ENCODE measurements at places on chromosomes 12 and 14.

DNA sequence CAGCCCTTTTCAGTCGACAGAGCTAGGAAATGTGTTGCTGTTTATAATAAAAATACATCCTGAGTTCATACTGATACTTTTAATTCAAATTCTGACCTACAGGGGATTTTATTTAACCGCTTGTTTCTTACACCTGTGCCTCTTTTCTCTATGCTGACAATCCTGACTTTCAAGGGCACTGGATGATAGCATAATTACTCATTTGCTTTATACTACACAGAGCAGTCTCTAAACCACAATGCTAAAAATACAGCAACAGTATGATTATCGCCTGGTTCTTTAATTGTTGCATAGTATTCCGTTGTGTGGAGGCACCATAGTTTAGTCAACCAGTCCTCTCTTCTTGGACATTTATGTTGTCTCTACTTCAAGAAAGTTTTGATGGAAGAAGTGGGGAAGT lies 372.9 kb downstream of the DPF3 start:
- no peak for DNase-seq

GRCh38 chr12:89932954-89933353 lies 224.3 kb upstream of the ATP2B1 start:
- DNase-seq = no peak

GRCh38 chr14:94827711-94828447 lies 58.0 kb upstream of the GSC start:
- no peak for DNase-seq

DNA sequence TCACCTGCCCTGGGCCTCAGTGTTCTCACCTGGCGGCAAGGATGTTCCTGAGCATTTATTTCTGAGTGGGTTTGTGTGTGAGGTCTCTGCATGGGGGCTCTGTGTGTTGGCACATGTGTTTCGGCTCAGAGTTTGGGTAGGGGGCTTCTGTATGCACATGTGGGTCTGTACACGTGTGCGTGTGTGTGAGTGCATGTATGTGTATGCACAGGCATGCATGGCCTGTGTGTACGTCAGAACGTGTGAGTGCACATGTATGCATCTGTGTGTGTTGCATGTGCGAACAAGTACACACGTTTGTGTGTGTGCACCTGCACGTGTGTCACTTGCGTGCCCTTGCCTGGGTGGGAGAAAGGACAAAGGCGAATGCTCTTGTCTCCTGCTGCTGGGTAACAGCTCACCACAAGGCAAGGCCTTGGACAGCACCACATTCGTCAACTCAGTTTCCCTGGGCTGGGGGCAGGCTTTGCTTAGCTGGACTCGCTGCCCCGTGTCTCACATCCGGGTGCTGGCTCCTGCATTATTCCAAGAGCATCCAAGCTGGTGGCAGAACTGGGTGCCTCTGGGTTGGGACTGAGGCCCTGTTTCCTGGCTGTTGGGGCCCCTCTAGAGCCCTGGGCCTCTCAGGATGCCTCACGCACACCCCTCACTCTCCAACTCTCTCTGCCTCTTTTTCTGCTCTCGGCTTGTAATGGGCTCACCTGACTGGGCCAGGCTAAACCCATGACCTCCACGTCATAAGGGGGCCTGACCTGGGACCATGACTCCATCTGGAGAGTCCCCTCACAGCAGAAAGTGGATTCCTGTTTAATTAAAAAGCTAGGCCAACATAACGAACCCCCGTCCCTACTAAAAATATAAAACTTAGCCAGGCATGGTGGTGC lies 153.6 kb upstream of the C14orf180 start:
- DNase-seq = no peak

- no peak for DNase-seq
Observed at GRCh38 chr14:61531465-61532122, 163.7 kb upstream of the HIF1A start.

DNA sequence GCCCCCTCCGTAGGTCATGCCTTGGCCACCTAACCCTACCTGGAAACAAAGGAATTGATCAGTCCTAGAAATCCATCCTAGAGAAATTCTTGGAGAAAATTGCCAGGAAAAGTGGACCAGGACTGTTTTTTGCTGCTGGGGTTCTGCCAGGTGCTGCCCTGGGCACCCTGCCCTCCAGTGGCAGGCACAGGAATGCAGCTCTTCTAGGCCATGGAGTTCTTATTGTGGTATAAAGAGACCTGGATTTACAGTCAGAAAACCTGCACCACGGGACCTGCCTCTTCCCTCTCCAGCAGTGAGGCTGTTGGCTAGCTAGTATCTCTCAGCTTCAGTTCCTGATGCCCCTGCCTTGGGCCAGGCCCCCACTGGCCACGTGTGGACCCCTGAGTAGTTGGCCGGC lies 59.7 kb downstream of the SLC24A4 start:
- no peak for DNase-seq

GRCh38 chr14:100140452-100141078 lies 18.9 kb downstream of the DEGS2 start:
- no peak for DNase-seq

GRCh38 chr14:66046035-66046434 lies 440.1 kb upstream of the CCDC196 start:
- DNase-seq = no peak

DNA sequence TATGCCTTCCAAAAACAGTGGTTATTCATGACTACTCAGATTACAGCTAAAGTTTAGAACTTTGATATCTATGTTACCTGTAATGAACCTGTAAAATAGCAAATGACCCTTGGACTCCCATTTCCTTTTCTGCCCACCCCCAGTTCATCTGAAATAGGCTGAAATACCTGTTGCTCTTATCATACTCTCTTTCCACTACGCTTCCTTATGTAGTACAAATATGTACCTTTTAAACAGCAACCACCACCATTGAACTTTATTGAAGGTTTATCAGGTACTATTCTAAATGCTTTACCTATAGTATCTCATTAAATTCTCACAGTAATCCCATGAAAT lies 239.7 kb downstream of the SSPN start:
- no peak for DNase-seq

GRCh38 chr12:45336762-45337596 lies 121.1 kb downstream of the ANO6 start:
- peak; percentile 84 for DNase-seq

GRCh38 chr14:32450919-32451675 lies 122.0 kb downstream of the AKAP6 start:
- DNase-seq = no peak

- no peak for DNase-seq
Observed at GRCh38 chr12:78185109-78185508, 354.4 kb downstream of the NAV3 start.

DNA sequence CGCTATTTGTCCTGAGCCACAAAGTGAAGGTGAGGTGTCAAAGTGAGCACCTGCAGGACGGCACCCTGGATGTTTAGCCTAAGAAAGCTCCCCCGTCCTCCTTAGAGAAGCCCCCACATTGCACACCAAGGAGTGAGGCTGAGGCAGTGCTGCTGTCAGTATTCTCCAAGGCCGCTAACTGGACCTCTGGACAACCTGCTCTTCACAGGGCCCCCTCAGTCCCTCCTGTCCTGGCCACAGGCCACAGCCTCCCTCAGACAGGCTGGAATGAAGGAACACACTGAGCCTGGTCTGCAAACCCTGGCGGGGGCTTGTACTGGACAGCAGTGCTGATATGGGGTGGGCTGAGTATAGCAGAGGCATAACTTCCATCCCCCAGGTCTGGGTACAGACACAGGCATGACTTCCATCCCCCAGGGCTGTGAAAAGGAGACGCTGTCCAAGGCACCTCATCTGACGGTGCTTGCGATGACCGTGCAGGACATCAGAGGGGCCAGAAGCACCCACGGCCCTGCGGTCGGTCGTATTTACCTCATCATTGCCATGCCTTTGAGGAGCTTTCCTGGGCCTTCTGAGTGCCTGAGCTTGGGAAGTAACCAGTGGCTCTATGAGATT lies 82.4 kb upstream of the DIO3 start:
- DNase-seq = no peak

- DNase-seq = no peak
Observed at GRCh38 chr14:59359431-59360124, 105.6 kb downstream of the GPR135 start.

- DNase-seq = no peak
Observed at GRCh38 chr14:65303190-65303898, 109.2 kb upstream of the FUT8 start.

- no peak for DNase-seq
Observed at GRCh38 chr12:41140117-41140516, 48.0 kb upstream of the PDZRN4 start.

DNA sequence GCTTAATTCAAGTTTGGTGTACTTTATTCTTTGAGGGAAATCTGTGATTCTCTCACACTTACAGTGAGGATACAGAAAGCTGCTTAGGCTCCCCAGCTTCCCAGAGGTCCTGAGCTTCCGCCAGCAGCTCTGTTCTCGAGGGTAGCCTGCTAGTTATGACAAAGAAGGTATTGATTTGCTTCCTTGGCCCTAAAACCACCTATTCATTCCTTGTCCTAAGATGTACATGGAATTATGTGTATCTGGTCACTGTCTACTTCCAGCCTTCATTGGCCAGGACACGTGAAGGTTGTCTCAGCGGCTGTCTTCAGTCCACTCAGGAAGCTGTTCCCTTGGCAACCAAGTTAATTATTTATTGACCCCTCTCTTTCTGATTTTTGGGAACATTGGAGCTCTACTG lies 55.7 kb downstream of the GALNT8 start:
- no peak for DNase-seq

DNA sequence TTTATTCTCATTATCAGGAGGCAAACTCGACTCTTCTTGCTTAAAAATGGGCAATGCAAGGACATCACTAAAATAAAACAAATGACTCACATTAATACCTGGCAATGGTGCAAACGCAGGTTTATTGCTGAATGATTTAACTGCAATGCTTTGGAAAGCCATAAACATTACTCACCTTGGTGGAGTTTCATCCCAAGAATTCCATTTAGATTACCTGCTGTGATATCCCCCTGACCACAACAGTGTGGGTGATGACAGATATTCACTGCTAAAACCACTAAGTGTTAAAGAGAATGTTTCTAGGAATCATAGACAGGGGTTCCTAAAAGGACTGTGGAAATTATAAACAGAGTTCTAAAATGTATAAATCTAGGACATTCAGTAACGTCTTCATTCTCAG lies 35.3 kb upstream of the CSRNP2 start:
- DNase-seq = no peak

GRCh38 chr14:92511453-92512238 lies 1.9 kb upstream of the RIN3 start:
- peak; percentile 85 for DNase-seq

DNA sequence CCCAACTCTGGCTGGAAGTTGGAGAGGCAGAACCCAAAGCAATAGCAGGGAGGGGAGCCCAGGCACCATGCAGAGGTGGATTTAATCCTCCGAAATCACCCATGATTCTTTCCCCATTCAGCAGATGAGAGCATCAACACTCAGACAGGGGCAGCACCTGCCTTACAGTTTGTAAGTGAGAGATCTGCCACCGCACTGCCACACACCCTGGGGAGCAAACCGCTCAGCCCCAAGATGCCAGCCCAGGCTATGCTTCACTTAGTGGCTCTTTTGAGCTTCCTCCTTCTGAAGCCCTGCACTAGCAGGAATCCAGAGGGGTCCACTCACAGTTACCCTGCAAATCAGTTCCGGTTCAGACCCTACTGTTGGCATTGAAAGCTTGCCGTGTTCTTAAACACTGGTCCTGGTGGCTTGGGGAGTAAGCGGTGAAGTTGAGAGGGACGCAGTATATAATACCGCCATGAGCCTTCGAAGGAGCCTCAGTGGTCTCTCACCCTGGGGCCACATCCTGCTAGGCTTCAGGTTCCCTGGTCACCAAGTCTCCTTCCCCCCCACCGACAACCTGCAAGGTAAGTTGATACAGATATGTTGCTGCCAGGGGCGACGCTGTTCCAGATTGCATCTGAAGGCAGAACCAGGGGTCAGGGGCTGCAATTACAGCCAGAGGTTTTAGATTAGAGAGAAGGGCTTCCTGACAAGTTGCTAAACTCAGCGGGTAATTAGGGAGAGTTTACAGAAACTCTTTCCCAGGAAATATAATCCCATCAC lies 72.0 kb upstream of the CCND2 start:
- no peak for DNase-seq

DNA sequence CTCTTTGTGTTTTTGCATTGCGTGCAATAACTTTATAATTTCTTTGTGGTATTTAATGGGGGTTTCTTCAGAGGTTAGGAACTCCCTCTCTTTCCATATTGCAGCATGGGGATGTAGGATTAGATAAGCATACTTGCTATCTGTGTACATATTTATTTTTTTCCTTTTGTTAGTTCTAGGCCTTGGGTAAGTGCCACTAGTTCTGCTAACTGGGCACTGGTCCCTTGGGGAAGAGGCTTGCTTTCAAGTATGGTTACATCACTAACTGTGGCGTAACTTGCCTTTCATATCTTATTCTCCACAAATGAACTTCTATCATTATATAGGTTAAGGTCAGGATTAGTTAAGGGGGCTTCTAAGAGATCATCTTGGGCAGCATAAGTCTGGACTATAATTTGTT lies 31.5 kb upstream of the SLCO1B3 start:
- no peak for DNase-seq

DNA sequence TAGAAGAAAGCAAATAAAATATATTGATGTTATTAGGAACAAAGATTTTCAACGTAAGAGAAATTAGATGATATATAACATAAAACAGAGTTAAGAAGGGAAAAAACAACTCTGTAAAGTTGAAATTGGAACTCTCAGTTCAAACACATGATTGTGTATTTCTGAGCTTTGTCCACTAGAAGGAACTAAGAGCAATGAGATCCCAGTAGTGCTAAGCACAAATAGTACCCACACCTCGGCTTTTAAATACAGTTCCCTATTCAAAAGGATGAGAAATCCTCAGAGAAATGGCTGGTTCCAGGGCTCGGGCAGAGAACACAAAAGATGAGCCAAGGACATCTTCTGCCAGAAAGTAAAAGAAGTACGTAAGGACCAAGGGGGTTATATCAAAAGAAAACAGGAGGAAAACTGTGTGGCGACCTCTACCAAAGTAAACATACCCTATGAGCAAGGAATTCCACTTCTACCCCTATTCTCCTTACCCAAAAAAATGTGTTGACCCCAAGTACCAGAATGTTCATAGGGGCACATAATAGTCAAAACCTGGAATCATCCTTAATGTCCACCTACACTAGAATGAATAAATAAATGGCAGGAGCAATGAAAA lies 96.6 kb downstream of the SPTSSA start:
- no peak for DNase-seq

GRCh38 chr12:79016181-79016580 lies 151.6 kb downstream of the SYT1 start:
- DNase-seq = no peak

DNA sequence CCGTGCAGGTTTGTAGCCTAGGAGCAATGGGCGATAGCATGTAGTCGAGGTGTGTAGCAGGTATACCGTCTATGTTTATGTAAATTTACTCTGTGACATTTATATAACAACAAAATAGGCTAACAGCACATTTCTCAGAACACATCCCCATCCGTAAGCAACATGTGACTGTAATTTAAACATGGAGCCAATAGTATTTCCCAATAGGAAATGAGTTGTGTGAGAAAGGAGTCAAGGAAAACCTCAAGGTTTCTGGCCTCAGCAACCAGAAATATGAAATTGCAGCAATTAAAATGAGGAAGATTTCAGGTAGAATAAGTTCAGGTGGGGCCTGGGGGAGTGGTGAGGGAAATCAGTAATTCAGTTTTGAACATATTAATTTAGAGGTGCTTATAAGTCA lies 136.0 kb downstream of the MSRB3 start:
- DNase-seq = no peak

Data from AG04449 (cell line).